ENCODE measurements at places on chromosomes 2 and 18.
A peak's percentile ranks its signal among the peaks of the same experiment; 100 is the strongest.

DNA sequence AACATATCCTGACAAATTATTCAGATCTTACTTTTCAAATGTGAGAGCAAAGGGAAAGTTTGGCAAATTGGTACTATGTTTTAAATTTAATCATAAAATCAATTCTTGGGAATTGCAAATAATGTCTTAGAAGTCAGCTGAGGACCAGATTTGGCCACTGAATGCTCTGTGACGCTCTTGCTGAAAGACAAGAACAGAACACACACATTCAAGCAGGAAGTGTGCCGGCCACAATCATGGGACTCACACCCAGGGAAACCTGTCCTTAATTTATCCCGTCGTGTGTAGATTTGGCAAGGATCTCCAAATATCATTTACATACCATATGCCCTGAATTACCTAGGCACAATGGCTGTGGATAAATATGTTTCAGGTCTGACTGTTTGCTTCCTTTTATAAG lies 253.1 kb downstream of the TCF4 start:
- no peak for DNase-seq

GRCh38 chr2:113309655-113310387 lies 31.1 kb upstream of the PAX8 start:
- DNase-seq, result no peak

DNA sequence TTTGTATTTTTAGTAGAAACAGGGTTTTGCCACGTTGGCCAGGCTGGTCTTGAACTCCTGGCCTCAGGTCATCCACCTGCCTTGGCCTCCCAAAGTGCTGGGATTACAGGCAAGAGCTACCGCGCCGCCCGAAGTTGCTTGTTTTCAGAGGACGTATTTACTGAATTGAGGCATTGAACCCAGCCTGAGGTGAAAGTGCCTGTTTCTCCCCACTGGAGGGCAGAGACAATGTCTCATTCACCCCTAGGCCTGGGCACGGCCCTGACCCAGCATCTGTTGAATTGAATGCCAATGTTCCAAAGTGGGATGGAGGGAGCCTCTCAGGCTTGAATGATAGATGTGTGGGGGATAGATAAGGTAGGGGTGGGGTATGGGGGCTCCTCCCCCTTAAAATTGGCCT lies 4.5 kb upstream of the TMBIM1 start:
- no peak for DNase-seq

DNA sequence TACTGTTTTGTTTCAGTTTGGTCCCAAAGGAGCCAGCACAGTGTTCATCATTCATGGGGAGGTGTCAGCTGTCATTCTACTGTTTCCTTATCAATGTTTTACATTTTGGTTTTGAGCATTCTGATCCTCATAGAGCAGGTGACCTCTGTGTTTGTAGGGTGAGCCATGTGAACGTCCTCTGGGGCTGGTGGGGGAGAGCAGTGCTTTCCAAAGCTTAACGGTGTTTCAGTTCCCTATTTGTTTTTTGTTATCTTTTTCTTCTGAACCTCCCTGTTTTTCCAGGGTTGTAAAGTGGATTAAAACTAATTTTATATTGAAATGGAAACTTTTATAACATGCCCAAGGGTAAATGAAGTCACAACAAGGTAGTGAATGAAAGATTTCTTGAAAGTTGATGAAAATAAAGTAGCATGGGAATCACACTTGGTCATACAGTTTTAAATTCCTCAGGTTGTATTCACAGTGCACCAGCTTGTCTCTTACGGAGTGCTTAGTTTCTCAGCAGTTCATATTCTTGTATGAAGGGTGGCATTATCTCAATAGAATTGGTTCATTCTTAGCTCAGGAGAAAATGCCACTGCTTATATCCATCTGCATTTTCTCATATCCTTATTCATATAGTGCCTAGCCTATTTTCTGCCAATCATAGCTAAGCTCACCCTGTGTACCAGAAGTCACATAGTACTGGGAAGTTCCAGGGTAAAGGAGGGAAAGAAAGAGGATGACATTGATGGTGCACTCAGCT lies 54.5 kb downstream of the MAP4K4 start:
- no peak for DNase-seq

- no peak for DNase-seq
Observed at GRCh38 chr2:129478902-129479517, 500.5 kb upstream of the RAB6C start.

DNA sequence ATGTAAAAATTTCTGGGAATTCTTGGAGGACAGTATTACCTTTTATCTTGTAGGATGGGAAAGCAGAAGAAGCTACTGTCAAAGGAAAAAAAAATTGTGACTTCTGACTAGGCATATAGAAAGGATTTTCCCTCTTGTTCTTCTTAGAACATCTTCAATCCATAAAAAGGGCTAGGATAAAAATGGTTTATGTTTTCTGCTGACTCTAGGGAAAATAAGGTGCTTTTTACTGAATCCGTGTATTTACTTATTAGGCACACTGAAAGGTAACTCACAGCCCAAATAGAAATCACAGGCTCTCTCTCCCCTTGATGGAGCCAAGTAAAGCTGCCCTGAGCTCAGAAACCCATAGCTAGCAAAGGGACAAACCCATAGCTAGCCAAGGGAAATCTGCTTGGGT lies 74.6 kb downstream of the EPAS1 start:
- no peak for DNase-seq

DNA sequence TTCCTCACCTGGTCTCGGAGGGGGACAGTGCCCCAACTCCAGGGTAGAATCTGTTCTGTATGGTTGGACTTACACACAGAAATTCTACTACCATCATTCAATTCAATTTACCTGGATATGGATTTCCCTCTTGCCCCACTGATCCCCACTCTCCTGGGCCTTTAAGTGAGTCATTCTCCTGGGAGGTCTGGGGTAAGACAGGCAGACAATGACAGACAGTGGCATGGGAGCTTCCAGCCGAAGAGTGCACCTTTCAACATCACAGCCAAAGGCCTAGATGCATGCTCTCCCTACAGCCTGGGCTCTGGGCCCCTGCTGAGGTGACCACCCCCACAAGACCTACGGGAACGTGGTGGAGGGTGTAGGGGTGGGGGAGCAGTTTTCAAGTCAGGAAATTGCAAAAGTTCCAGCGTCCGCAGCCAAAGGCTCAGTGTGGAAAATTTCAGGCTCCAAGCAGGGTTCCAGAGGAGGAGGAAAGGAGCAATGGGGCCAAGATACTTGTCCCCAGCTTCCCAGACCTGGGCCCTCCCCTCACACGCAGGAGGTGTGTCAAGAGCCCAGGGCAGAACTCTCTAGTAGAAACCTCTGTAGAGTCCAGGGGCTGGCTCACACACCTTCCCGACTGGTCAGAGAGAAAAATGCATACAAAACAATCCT lies 296.4 kb downstream of the CYP26B1 start:
- DNase-seq, result no peak

- DNase-seq, result no peak
Observed at GRCh38 chr2:141630407-141630930, 500.3 kb downstream of the LRP1B start.

- DNase-seq, result no peak
Observed at GRCh38 chr2:108145557-108146326, 94.0 kb upstream of the SULT1C3 start.

DNA sequence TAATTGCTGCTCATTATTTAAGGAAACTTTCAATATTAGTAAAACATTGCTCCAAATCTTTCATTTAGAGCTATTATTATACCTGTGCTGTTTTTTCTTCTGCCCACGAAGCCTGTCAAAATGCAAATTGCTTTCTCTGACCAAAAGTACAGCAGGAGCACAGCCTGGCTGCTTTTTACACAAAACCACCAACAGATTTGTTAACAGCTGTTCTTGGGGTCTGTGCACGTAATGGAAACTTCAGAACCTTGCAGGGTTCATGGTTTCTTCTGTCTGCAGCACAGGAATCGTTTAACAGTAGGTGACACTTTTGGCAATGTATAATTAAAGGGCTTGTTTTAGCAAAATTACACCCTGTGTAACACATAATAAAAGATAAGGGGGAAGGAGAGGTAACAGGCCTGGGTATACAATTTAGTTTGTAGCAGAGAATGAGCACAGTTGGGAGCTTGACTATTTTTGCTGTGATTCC lies 447.3 kb downstream of the KCNJ3 start:
- no peak for DNase-seq

DNA sequence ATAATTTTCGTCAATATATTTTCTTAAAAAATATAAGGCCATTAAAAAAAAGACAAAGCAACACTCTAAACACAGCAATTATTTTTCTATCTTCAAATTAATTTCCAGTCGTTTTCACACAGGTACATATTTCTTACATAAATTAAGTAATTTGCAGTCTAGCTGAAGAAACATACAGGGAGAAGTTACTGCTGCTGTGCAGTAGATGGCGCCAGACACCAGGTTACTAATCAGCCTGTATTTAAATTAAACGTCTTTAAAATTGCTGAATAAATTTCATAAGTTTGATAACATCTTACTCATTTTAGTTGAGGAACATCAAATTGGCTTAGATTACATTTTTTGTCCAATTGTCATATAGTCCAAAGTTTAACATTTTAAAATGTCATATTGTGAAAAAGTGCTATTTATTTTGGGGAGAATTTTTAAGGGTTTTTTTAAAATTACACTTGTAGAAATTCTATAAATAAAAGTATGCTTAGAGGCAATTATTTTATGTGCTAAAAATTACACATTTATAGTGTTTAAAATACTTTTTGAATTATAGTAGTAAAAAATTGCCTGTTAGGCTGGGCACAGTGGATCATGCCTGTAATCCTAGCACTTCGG lies 88.4 kb downstream of the PMAIP1 start:
- peak; percentile 36 for DNase-seq

DNA sequence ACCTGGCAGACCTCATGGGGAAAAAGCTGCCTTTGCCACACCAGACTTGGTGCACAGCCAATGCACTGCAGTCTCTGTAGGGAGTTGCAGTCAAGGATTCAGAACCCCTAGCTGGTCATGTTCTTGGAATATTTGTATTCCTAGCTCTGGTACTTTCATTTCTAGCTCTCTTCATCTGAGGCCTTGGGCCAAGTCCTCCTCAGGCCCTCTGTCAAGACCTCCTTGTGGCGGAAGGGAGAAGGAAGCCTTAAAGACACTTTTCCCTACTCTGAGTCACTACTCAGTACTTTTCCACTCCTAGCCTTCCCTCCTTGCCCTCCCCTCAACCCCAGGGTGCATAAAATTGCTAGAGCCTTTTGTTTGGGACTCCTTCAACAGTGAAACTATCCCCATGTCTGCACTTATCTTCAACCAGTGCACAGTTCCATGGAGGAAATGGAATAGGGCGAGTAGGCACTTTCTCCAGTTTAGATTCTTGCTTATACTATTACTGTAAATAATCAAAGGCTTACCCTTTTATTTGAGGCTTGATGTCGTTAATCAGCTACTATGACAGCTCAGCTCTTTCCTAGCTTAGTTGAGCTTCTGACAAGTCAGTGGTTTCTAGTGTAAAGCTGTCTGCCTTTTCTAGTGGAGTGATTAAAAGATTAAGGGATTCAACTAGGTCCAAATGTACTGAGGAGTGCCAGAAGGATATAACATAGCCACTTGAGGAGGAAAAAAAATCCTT lies 15.8 kb downstream of the M1AP start:
- no peak for DNase-seq

GRCh38 chr2:99841749-99842148 lies 300.6 kb downstream of the AFF3 start:
- DNase-seq, result no peak

GRCh38 chr2:229265727-229266126 lies 5.4 kb downstream of the PID1 start:
- DNase-seq, result no peak

GRCh38 chr18:79494936-79495335 lies 99.2 kb downstream of the NFATC1 start:
- DNase-seq, result no peak

GRCh38 chr2:120763931-120764330 lies 28.3 kb downstream of the GLI2 start:
- DNase-seq, result no peak
